CD14-positive monocyte (primary cell): ENCODE measurements at places on chromosomes 7 and 10. TPM values are rescaled to one million over a fixed set of nuclear protein-coding genes. Genes with fewer than 3 reads are reported as not detected.

GRCh38 chr10:79898597-79899325 is 50.1 kb downstream of the SFTPD start:
- no peaks in the 10 kb centered on the region for H3K4me1 ChIP-seq
- no peak for DNase-seq
- no peaks in the 10 kb centered on the region for H3K36me3 ChIP-seq
- no peak overlapping the region for H3K27ac ChIP-seq
- H3K27me3 ChIP-seq, result peaks cover 7% of the 10 kb centered on the region
- no peak overlapping the region for H3K4me3 ChIP-seq

DNA sequence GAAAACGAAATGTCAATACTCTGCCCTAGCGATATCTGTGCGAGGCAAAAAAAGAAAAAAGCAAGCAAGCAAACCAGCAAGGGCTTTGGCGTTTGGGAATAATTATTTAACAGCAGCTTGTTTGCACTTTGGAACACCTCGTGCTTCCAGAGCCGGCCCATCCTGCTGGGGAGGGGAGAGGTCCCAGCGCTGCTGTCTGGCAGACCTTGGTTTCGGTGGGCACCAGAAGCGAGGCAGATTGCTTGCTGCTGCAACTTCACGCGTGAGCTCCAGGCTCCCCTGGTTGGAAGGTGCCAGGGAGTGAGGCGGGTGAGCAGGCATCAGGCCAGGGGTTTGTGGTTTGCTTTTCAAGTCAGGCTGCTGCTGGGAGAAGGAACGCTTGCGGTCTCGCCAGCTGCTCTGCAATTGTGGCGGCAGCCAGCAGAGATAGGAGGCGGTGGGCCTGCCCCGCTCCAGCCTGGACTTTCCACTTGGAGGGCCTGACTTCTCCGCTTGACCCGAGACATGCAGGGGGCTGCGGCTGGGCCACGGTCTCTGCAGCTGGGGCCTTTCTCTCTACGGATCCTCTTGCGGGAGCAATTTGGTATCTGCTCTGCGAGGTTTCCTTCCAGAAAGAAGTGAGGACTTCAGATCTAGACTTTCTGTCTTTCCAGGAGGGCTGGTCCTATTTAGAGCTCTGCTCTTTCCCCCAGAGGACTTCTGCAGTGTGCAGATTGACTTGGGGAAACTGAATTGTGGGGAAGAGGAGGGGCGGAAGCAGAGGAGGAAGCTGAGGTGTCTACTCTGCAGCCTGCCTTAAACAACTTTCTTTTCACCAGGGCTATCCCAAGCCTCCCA is 131.4 kb downstream of the PRPF18 start:
- H3K4me1 ChIP-seq, result peaks cover 22% of the 10 kb centered on the region
- H3K36me3 ChIP-seq, result no peaks in the 10 kb centered on the region
- H3K27ac ChIP-seq, result peak overlapping the region; percentile 40
- peak; percentile 34 for DNase-seq

DNA sequence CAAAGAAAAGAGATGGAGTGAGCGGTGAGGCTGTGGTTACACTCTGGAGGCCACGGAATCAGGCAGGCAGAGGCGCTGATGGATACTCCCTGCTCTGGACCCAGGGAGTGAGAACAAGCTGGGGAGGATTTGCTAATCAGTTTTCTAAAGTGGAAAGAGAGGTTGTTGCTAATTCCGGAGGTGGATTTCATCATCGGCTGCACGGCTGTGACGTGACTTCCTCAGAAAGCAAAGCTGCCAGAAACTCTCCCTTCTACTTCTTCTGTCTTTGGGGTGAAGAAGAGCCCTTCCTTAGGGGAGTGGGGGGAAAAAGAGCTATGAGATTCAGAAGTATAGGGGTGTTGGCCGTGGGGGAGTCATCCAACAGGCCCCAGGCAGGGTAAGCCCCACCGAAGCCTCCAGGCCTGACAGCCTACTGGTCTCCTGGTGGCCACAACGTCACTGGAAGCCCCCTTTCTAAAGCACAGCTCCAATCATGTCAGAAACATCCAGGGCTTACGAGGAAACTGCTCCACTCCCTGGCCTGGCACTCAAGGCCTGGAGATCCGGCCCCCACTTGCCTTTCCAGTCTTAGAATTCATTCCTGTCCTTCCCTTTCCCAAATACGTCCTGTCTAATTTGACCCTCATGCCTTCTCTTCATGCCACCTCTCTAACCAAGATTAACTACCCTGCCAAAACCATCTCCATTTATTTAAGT is 114.5 kb downstream of the HIP1 start:
- H3K4me1 ChIP-seq, result peaks cover 61% of the 10 kb centered on the region
- peak; percentile 97 for DNase-seq
- no peaks in the 10 kb centered on the region for H3K27me3 ChIP-seq
- H3K36me3 ChIP-seq, result no peaks in the 10 kb centered on the region

DNA sequence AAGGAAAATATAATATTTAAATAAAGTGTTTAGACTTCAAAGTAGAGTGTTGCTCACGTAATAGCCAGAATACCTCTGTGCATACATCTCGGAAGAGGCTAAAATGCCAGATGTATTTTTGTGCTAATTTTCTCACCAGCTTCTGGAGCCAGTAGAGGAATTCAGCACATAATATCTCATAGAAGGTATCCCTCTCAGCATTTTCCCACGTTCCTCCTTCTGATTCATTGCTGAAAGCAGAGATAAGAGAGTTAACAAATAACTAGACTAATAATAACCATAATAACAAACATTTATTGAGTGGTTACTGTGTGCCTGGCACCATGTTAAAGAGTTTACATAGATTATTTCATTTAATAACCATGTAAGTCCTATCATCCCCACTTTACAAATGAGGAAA is 123.6 kb downstream of the VTI1A start:
- no peaks in the 10 kb centered on the region for H3K27me3 ChIP-seq
- DNase-seq, result no peak
- H3K36me3 ChIP-seq, result no peaks in the 10 kb centered on the region
- H3K4me3 ChIP-seq, result no peak overlapping the region
- H3K27ac ChIP-seq, result no peak overlapping the region

- no peaks in the 10 kb centered on the region for H3K27me3 ChIP-seq
- H3K27ac ChIP-seq, result no peak overlapping the region
- H3K4me1 ChIP-seq, result no peaks in the 10 kb centered on the region
- no peaks in the 10 kb centered on the region for H3K36me3 ChIP-seq
- no peak for DNase-seq
- H3K4me3 ChIP-seq, result no peak overlapping the region
These were observed 328.3 kb downstream of the NXPH1 start for GRCh38 chr7:8761731-8762130.

DNA sequence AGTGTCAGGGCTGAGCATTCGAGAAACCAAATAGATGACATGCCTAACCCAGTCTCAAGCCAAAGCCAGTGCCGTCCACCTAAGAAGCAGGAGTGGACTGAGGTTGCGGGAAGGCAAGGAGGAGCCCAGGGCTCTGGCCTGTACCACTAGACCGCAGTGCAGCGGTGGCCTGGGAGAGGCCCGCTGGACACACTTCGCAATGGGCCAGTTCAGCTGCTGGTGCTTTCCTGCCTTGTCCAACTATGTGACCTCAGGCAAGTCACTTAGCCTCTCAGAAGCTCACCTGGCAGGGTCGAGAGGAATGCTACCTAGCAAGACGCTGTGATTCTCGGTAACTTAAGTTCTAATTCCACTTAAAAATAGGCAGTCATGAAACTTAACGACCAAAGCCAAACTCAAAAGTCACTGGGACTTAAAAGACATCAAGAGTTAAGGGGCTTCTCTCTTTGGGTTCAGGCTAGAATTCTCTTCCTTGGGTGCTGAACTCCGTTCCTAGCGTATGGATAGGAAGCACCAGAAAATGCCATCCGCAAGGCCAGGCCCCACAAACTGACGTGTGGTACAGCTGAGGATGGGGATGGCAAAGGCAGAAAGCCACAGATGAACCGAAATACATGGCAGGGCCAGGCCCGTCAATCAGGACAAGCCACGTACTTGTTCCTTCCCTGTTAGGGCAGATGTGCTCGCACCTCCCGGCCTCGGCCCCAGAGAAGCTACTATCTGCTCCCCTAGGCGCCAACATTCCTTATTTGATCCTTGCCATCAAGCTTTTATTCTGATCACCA is 34.2 kb downstream of the CTBP2 start:
- no peaks in the 10 kb centered on the region for H3K27me3 ChIP-seq
- DNase-seq, result no peak
- H3K27ac ChIP-seq, result no peak overlapping the region
- H3K4me1 ChIP-seq, result no peaks in the 10 kb centered on the region
- peaks cover 76% of the 10 kb centered on the region for H3K36me3 ChIP-seq

DNA sequence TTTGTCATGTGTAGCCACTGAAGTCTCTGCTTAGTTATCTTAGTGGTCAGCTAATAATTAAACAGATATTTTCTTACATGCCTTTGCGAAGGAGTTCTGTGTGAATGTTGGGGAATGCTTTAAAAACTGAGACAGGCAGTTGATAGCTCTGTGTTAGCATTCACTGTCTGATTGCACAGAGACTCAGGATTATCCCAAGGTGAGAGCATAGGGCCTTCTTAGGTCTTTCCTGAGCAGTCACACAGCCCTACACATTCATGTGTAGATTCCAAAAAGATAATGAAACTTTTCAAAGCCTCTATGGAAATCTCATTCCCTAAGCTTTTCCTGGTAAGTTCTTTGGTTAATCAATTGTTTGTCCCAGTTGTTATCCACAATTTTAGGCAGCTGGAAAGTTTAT is 67.7 kb downstream of the CASD1 start:
- H3K4me3 ChIP-seq, result no peak overlapping the region
- no peak for DNase-seq
- H3K27me3 ChIP-seq, result no peaks in the 10 kb centered on the region
- H3K27ac ChIP-seq, result no peak overlapping the region
- peaks cover 13% of the 10 kb centered on the region for H3K36me3 ChIP-seq
- no peaks in the 10 kb centered on the region for H3K4me1 ChIP-seq

DNA sequence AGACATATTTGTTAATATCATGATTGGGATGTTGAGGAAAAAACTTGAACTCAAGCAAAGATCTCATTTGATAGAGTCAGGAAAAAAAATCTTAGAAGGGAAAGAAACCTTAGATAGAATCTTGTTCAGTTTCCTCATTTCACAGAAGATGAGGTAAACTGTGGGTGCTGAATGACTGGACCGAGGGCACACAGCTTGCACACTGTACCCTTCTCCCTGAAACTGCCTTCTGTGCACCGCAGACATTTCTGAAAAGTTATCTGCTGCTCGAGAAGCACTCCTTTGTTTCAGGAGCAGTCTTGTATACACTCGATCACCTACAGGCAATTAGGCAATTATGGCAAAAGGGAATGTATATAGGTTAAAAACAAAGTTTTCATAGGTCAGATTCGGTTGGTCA is 167.4 kb downstream of the SKAP2 start:
- no peaks in the 10 kb centered on the region for H3K4me1 ChIP-seq
- no peaks in the 10 kb centered on the region for H3K27me3 ChIP-seq

The HGF gene
- 18.3 and 24.0 TPM in 2 replicates for polyA plus RNA-seq

The DGKI gene
- not detected for polyA plus RNA-seq

The SPDYE6 gene
- polyA plus RNA-seq, result 0.29 TPM

The PIP gene
- polyA plus RNA-seq, result not detected

The GBX1 gene
- not detected for polyA plus RNA-seq
